Heart right ventricle (tissue), 16 donors: ENCODE measurements at places on chromosomes 5 and 9. TPM values are rescaled to one million over a fixed set of nuclear protein-coding genes. Genes with fewer than 3 reads are reported as not detected.
A peak's percentile ranks its signal among the peaks of the same experiment; 100 is the strongest.

GRCh38 chr9:21350787-21351186 lies at the start of gene IFNA6:
Gene IFNA6 (minus strand): TSS chr9:21350887. CDS start chr9:21350887, 0 bp downstream.
- no peak within 1 kb of the TSS for H3K4me3 ChIP-seq
- H3K4me1 ChIP-seq, result no peaks in the 10 kb centered on the region
- H3K27me3 ChIP-seq, result peaks cover 7% of the 10 kb centered on the region

GRCh38 chr9:87950765-87951488 lies 23.4 kb downstream of the CDK20 start:
- no peaks in the 10 kb centered on the region for H3K36me3 ChIP-seq
- no peak overlapping the region for H3K4me3 ChIP-seq
- peaks cover 10% of the 10 kb centered on the region for H3K27me3 ChIP-seq
- H3K4me1 ChIP-seq, result no peaks in the 10 kb centered on the region
- no peak overlapping the region for H3K27ac ChIP-seq

GRCh38 chr9:14066032-14066431 lies 247.9 kb downstream of the NFIB start:
- H3K27me3 ChIP-seq, result no peaks in the 10 kb centered on the region
- no peak for DNase-seq
- no peak overlapping the region for H3K4me3 ChIP-seq
- H3K36me3 ChIP-seq, result no peaks in the 10 kb centered on the region

GRCh38 chr5:122371511-122372151 lies 59.6 kb downstream of the SNCAIP start:
- H3K27me3 ChIP-seq, result no peaks in the 10 kb centered on the region
- H3K4me1 ChIP-seq, result no peaks in the 10 kb centered on the region
- no peak overlapping the region for H3K27ac ChIP-seq
- DNase-seq, result no peak

- no peak for DNase-seq
- no peaks in the 10 kb centered on the region for H3K27me3 ChIP-seq
- H3K36me3 ChIP-seq, result peaks cover 22% of the 10 kb centered on the region
- no peak overlapping the region for H3K27ac ChIP-seq
- H3K4me1 ChIP-seq, result peaks cover 23% of the 10 kb centered on the region
Measured at GRCh38 chr9:120846251-120846889, 3.6 kb upstream of the PSMD5 start.

DNA sequence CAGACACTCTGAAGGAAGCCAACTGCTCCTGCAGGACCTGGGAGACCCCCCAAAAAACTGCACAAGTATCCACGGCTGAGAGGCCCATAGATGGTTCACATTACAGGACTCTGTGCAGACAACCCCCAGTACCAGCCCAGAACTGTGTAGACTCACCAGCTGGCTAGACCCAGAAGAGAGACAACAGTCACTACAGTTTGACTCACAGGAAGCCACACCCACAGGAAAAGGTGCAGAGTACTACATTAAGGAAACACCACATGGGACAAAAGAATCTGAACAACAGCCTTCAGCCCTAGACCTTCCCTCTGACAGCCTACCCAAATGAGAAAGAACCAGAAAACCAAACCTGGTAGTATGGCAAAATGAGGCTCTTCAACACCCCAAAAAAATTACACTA lies 281.2 kb upstream of the RGMB start:
- H3K4me1 ChIP-seq, result no peaks in the 10 kb centered on the region
- no peaks in the 10 kb centered on the region for H3K27me3 ChIP-seq
- H3K36me3 ChIP-seq, result no peaks in the 10 kb centered on the region
- no peak for DNase-seq
- no peak overlapping the region for H3K27ac ChIP-seq
- no peak overlapping the region for H3K4me3 ChIP-seq

- H3K4me1 ChIP-seq, result no peaks in the 10 kb centered on the region
- no peaks in the 10 kb centered on the region for H3K27me3 ChIP-seq
- H3K4me3 ChIP-seq, result no peak overlapping the region
- no peak overlapping the region for H3K27ac ChIP-seq
- no peaks in the 10 kb centered on the region for H3K36me3 ChIP-seq
- no peak for DNase-seq
Measured at GRCh38 chr9:90517103-90517502, 125.5 kb downstream of the DIRAS2 start.

DNA sequence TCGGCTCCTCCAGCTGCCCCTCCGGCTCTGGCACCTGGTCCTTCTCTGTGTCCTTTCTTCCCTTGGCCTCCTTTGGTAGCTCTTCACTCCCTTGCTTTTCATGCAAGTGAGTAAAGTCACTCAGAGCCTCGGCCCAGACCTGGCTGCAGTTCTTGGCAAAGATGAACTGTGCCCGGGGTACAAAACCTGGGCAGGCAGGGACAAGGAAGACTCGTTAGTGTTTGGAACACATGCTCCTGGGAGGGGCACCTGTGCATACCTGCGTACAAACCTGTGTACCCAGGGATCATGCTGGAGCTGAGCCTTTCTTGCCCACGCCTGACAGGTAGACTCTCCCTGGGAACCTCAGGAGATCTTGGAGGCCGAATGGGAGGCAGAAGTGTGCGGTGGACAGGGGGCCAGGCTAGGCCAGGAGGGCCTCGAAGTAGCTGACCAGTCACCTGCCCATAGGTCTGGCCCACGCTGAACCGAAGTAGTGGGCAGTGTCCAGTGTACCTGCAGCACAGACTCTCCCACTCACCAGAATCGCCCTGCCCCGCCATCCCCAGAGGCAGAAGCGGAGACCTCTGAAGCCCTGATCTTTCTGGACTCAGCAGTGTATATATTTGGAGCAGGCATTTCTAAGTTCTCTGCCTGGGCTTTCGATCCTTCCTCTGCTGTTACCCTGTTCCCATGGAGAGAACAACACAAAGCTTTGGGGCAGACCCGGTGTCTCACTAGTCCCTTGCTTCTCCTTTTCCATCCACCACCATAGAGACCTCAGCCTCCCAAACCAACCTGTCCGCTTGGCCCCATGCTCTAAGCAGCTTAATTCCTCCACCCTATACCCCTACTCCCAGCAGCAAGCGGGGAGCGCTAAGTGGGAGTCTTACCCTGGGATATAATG lies 41.9 kb upstream of the TESK1 start:
- H3K4me3 ChIP-seq, result peak overlapping the region; percentile 39
- peak overlapping the region; percentile 47 for H3K27ac ChIP-seq

DNA sequence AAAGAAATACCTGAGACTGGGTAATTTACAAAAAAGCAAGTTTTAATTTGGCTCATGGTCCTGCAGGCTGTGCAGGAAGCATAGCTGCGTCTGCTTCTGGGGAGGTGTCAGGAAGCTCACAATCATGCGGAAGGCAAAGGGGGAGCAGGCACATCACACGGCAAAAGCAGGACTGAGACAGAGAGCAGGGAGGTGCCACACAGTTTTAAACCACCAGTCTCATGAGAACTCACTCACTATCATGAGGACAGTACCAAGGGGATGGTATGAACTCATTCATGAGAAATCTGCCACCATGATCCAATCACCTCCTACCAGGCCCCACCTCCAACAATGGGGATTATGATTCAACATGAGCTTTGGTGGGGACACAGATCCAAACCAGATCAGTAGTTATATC lies 96.2 kb downstream of the OSTF1 start:
- no peak for DNase-seq
- H3K4me1 ChIP-seq, result no peaks in the 10 kb centered on the region
- no peak overlapping the region for H3K27ac ChIP-seq
- H3K4me3 ChIP-seq, result no peak overlapping the region
- H3K36me3 ChIP-seq, result no peaks in the 10 kb centered on the region

DNA sequence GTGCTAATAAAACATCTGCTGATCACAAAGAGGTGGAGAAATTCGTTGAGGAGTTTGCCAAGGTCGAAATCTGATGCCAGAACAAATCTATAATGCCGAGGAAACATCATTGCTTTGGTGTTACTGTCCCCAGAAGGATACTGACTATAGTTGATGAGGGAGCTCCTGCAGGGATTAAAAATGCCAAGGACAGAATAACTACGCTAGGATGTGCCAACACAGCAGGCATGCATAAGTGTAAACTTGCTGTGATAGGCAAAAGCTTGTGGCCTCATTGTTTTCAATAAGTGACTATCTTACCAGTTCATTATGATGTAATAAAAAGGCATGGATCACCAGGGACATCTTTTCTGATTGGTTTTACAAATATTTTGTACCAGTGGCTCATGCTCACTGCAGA lies 66.8 kb upstream of the ADCY2 start:
- no peaks in the 10 kb centered on the region for H3K27me3 ChIP-seq
- no peak for DNase-seq
- no peak overlapping the region for H3K4me3 ChIP-seq
- H3K36me3 ChIP-seq, result no peaks in the 10 kb centered on the region
- H3K27ac ChIP-seq, result no peak overlapping the region
- no peaks in the 10 kb centered on the region for H3K4me1 ChIP-seq

DNA sequence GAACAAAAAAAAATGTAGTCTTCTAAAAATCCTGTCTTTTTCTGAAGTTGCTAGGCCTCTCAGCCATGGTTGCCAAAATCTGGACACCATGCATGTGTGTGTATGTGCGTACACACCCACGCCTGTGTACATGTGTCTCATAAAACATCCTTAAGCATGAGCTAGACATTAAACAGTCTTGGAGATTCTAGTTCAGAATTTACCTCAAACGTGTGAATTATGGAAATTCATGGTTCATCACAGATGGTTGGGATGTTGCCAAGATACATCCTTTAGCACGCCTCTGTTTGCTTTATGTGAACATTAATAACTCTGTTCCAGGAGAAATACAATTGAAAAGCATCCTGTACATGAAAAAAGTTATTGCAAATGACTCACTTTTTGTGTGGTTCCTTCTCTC lies 53.0 kb downstream of the F2RL2 start:
- no peak for DNase-seq
- H3K27ac ChIP-seq, result no peak overlapping the region
- no peaks in the 10 kb centered on the region for H3K4me1 ChIP-seq

DNA sequence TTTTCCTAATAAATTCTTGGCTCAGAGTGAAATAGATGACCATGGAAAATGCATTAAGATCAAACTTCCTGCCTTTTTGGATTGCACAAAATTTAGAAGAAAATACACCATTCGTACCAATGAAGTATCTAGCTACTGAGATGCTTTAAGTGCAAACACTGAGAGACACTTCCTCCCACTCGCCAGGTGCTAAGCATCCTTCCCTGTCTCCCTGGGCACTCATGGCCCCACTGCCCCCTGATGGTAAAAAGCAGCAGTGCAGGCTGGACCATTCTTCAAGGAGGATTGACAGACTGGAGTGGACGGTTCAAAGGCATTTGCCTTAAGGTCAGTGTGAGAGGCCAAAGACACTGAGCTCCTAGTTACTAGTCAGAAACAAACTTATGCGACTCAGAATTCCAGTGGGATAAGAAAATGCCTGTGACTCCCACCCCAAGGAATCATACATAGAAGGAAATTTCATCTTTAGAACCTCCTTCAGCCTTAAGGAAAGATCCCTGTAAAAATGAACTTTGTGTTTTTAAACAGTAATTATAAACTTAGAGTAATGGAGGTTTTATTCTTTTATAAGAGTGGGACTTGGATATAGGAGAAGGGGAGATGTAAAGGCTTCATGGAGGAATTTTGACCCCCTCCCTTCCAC lies 86.0 kb upstream of the SLC30A5 start:
- no peaks in the 10 kb centered on the region for H3K4me1 ChIP-seq
- H3K36me3 ChIP-seq, result no peaks in the 10 kb centered on the region
- no peaks in the 10 kb centered on the region for H3K27me3 ChIP-seq
- no peak overlapping the region for H3K4me3 ChIP-seq
- peak; percentile 53 for DNase-seq
- H3K27ac ChIP-seq, result no peak overlapping the region

- H3K4me3 ChIP-seq, result no peak overlapping the region
- no peak for DNase-seq
- no peaks in the 10 kb centered on the region for H3K27me3 ChIP-seq
- H3K36me3 ChIP-seq, result no peaks in the 10 kb centered on the region
- H3K4me1 ChIP-seq, result peaks cover 8% of the 10 kb centered on the region
- no peak overlapping the region for H3K27ac ChIP-seq
Measured at GRCh38 chr9:38298503-38298902, 94.0 kb upstream of the ALDH1B1 start.

GRCh38 chr5:67166460-67167285 lies 29.9 kb downstream of the CD180 start:
- peak overlapping the region; percentile 52 for H3K4me3 ChIP-seq
- H3K36me3 ChIP-seq, result peaks cover 74% of the 10 kb centered on the region
- H3K27me3 ChIP-seq, result no peaks in the 10 kb centered on the region
- H3K4me1 ChIP-seq, result peaks cover 15% of the 10 kb centered on the region

GRCh38 chr9:129968690-129969485 lies 74.1 kb downstream of the FNBP1 start:
- no peak for DNase-seq
- H3K4me3 ChIP-seq, result no peak overlapping the region
- H3K27me3 ChIP-seq, result no peaks in the 10 kb centered on the region
- H3K36me3 ChIP-seq, result peaks cover 10% of the 10 kb centered on the region

GRCh38 chr5:85069659-85070640 lies 685.3 kb upstream of the EDIL3 start:
- no peak overlapping the region for H3K4me3 ChIP-seq
- no peaks in the 10 kb centered on the region for H3K36me3 ChIP-seq
- H3K4me1 ChIP-seq, result no peaks in the 10 kb centered on the region

DNA sequence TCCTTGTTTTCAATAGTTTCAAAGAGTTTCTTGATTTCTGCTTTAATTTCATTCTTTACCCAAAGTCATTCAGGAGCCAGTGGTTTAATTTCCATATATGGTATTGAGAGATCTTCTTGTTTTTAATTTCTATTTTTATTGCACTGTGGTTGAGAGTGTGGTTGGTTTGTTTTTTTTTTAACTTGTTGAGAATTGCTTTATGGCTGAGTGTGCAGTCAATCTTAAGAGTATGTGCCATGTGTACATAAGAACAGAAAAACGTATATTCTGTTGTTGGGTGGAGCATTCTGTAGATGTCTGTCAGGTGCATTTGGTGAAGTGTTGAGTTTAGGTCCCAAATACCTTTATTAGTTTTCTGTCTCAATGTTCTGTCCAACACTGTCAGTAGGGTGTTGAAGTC lies 26.7 kb upstream of the IPPK start:
- H3K36me3 ChIP-seq, result no peaks in the 10 kb centered on the region
- no peak overlapping the region for H3K4me3 ChIP-seq
- no peak overlapping the region for H3K27ac ChIP-seq
- H3K27me3 ChIP-seq, result no peaks in the 10 kb centered on the region
- no peak for DNase-seq

GRCh38 chr5:160991205-160991604 lies 139.2 kb upstream of the ATP10B start:
- no peaks in the 10 kb centered on the region for H3K36me3 ChIP-seq
- no peak overlapping the region for H3K27ac ChIP-seq
- DNase-seq, result no peak
- H3K27me3 ChIP-seq, result no peaks in the 10 kb centered on the region

Gene GPR21
- total RNA-seq, result 0.65 TPM

Gene SLCO4C1
- 0.11 TPM for total RNA-seq

Gene PRRT1B
- total RNA-seq, result not detected

Gene TJP2
- 115 TPM for total RNA-seq

Gene PLPPR1
- not detected for total RNA-seq

Gene SNCB
- total RNA-seq, result 0.39 TPM

Gene PLAC8L1
- 0.41 TPM for total RNA-seq

Gene PCDHA1
- total RNA-seq, result not detected

Gene CTNND2
- total RNA-seq, result 8.5 TPM

Gene LEAP2
- 1.6 TPM for total RNA-seq

Gene ACOT12
- total RNA-seq, result not detected

Gene AIF1L
- total RNA-seq, result 15.5 TPM
